ENCODE measurements at places on chromosomes 4 and X.

DNA sequence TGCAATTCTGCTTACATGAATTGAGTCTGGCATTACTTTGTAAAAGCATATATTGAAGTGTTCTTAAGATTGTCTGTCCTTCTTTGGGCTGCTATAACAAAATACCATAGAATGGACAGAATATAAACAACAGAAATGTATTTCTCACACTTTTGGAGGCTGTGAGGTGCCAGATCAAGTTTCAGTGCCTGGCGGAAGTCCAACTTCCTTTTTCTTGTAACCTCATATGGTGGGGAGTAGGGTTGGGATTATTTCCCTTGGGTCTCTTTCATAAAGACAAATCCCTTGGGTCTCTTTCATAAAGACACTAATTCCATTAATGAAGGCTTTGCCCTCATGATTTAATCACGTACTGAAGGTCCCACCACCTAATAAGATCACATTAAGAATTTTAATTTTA, 199.3 kb upstream of the GRID2 start:
- no peak for DNase-seq
- H3K4me3 ChIP-seq: no peak overlapping the region
- H3K36me3 ChIP-seq: no peaks in the 10 kb centered on the region
- no peaks in the 10 kb centered on the region for H3K4me1 ChIP-seq

GRCh38 chrX:802846-803245, 172.3 kb downstream of the SHOX start:
- no peak for DNase-seq
- H3K4me1 ChIP-seq: no peaks in the 10 kb centered on the region
- H3K4me3 ChIP-seq: no peak overlapping the region
- H3K27ac ChIP-seq: no peak overlapping the region
- no peaks in the 10 kb centered on the region for H3K36me3 ChIP-seq
- H3K27me3 ChIP-seq: no peaks in the 10 kb centered on the region

- H3K27ac ChIP-seq: no peak overlapping the region
- H3K27me3 ChIP-seq: no peaks in the 10 kb centered on the region
- H3K4me1 ChIP-seq: peaks cover 17% of the 10 kb centered on the region
- no peak for DNase-seq
Observed at GRCh38 chr4:112136551-112136950, 8.7 kb upstream of the FAM241A start.

DNA sequence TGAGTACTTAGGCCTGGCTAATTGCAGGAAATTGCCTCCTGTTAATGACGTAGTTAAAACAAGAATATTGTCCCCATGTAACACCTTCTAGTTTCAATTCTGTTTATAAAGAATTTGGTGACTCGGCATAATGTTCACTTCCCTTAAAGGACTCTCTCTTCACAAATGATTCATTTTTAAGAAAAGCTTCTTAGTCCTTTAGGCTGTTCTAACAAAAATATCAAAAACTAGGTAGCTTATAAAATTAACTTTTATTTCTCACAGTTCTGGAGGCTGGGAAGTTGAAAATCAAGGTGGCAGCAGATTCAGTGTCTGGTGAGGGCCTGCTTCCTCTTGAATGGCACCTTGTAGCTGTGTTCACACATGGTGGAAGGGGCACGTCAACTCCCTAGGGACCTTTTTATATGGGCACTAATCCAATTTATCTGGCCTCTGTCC, 23.8 kb downstream of the COL25A1 start:
- H3K4me3 ChIP-seq: no peak overlapping the region
- H3K27ac ChIP-seq: no peak overlapping the region
- DNase-seq: no peak
- H3K36me3 ChIP-seq: no peaks in the 10 kb centered on the region
- H3K4me1 ChIP-seq: no peaks in the 10 kb centered on the region

- DNase-seq: no peak
- no peak overlapping the region for H3K27ac ChIP-seq
- no peaks in the 10 kb centered on the region for H3K27me3 ChIP-seq
- no peaks in the 10 kb centered on the region for H3K4me1 ChIP-seq
- no peaks in the 10 kb centered on the region for H3K36me3 ChIP-seq
Observed at GRCh38 chr4:72767618-72768302, 198.7 kb upstream of the ADAMTS3 start.

GRCh38 chr4:2862528-2862927, 18.9 kb downstream of the ADD1 start:
- H3K27me3 ChIP-seq: no peaks in the 10 kb centered on the region
- no peak for DNase-seq
- H3K27ac ChIP-seq: peak overlapping the region; percentile 71
- H3K4me3 ChIP-seq: no peak overlapping the region

DNA sequence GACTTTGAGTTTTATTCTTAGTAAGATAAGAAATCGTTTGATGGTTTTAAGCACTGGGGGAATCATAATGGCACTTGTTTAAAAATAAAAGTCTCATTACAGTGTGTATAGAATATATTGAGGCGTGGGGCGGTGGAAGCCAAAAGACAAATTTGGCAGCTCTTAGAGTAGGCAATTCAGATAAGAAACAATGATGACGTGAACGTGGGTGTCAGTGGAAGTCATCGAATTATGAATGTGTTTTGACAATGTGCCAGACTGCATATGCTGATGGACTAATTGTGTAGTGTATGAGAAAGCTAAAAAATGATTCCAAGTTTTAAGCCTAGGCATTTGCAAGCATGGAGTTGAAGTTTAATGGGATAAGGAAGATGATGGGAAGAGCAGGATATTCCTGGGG, 35.8 kb downstream of the SPANXD start:
- no peak overlapping the region for H3K27ac ChIP-seq
- H3K27me3 ChIP-seq: no peaks in the 10 kb centered on the region
- H3K4me3 ChIP-seq: no peak overlapping the region
- no peaks in the 10 kb centered on the region for H3K4me1 ChIP-seq
